ENCODE measurements at places on chromosomes 11 and 22.

DNA sequence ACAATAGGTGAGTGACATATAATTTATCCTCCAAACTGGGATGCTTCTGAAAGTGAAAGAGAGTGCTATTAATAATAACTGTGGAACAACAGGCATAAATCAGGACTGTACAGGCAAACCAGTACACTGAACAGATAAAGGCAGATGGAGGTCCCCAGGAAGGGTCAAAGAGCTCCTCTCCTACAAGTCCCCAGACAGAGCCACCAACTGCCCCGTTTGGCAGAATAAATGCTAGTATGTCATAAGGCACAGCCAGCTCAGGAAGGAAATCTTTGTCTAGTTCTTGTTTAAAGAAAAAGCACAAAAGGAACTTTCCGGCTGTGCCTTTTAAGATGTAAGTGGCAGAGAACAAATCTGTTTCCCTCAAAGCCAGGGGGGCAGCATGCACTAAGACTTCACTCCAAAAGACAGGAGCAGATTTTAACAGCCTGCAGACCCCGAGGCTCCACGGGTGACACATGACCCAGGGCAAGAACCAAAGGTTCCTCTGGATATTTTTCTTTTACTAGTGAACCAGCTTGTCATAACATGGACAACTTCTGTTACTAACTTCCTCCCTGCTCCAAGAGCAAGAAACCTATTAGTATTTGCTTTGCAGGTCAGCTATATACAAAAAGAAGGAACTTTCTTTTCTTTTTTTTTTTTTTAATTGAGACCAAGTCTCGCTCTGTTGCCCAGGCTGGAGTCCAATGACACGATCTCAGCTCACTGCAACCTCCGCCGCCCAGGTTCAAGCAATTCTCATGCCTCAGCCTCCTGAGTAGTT, 50.2 kb downstream of the MYH9 start:
- DNase-seq: no peak

- no peak for DNase-seq
Measured at GRCh38 chr11:133531971-133532651, at the start of gene OPCML. TSS of gene OPCML (minus strand) at chr11:133532501.

GRCh38 chr11:48001438-48002021, 21.2 kb downstream of the PTPRJ start:
- DNase-seq: peak; percentile 93

GRCh38 chr11:6468712-6469495, 4.8 kb downstream of the TRIM3 start:
- DNase-seq: no peak

DNA sequence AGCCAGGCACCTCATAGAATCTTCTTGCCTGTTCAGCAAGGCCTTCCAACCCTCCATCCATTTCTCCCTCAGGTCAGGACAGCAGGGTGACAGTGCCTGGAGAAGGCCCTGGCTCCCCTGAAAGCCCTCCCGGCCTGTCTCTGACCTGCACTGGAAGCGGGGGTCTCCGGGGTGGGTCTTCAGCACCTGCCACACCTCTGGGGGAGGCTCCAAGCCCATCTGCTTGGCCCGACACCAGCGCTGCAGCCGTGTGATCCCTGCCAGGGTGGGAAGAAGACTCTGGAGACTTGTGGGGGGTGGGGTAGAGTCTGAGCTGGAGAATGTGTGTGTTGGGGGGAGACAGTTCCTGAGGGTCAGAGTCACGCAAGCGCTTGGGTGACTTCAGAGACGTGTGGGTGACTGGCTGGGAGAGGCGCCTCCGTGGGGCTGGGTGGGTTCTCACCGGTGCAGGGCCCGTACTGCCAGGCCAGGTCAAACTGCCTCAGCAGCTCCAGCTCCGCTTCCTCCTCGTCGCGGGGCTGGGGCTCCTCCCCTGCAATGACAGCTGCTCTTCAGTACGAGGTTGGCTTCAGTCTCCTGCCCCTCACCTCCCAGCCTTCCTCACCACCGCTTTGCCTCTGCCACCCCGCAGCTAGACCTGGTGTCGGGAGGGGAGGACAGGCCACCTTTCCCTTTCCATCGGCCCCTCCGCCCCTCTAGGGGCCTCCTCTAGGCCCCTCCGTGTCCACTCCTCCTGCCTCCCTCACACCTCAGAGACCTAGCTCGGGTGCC, 615 bp downstream of the POLD4 start:
- DNase-seq: peak; percentile 22

DNA sequence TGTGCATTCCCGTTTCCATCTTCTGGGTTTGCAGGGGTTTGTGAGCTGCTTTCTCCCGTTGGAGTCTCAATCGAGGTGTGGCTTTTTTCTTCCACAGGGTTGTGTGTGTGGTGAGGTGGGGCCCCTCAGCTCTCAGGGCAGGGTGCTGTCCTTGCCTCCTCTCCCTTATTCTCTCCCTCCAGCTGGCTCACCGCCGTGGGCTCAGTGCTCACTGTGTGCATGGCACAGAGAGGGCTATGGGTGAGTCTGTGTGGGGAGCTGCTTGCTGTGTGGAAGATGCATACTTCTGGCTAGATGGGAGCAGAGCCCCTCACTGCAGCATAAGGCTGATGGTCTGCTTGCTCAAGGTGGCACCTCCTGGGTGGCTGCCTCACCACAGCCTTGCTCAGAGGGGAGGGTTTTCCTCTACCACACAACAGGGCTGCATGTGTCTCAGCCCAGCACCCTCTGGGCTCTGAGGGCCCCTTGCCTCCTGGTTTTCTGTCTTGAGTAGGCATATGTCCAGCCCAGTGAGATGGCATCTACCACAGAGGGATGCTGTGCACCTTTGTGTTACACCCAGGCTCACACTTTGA, 203.1 kb upstream of the B3GAT1 start:
- no peak for DNase-seq

- DNase-seq: no peak
Measured at GRCh38 chr11:853682-854448, 11.2 kb downstream of the TSPAN4 start.

GRCh38 chr22:22099194-22099486, 116.6 kb upstream of the TOP3B start:
- no peak for DNase-seq

- DNase-seq: no peak
Measured at GRCh38 chr11:82003671-82004515, 729.8 kb downstream of the FAM181B start.

- DNase-seq: peak; percentile 87
Measured at GRCh38 chr11:12802418-12803085, 128.3 kb downstream of the TEAD1 start.

DNA sequence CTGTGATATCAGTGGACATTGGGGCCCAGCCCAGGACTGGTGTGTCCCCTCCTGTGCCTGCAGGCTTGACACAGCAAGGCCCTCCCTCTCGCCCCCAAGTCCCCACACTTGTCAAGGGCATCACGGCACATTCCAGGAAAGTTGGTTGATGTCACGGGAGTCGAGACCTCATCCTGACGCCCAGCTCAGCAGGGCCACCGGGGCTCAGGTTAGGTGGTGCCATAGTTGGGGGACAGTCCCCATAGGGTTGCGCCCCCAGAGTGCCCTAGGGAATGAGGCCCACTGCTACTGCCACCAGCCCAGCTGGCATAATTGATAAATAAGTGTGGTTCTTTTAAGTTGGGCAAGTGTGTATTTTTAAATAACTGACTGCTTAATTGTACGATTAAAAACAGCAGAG, 28.3 kb upstream of the GRAMD4 start:
- DNase-seq: no peak

DNA sequence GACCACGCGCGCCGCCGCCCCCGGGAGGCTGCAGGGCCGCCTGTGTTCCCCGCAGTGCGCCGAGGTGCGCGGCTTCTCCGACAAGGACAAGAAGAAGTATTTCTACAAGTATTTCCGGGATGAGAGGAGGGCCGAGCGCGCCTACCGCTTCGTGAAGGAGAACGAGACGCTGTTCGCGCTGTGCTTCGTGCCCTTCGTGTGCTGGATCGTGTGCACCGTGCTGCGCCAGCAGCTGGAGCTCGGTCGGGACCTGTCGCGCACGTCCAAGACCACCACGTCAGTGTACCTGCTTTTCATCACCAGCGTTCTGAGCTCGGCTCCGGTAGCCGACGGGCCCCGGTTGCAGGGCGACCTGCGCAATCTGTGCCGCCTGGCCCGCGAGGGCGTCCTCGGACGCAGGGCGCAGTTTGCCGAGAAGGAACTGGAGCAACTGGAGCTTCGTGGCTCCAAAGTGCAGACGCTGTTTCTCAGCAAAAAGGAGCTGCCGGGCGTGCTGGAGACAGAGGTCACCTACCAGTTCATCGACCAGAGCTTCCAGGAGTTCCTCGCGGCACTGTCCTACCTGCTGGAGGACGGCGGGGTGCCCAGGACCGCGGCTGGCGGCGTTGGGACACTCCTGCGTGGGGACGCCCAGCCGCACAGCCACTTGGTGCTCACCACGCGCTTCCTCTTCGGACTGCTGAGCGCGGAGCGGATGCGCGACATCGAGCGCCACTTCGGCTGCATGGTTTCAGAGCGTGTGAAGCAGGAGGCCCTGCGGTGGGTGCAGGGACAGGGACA, 2.7 kb downstream of the NLRP6 start:
- DNase-seq: no peak

GRCh38 chr11:97890466-97890865, 1130.3 kb upstream of the CNTN5 start:
- no peak for DNase-seq

DNA sequence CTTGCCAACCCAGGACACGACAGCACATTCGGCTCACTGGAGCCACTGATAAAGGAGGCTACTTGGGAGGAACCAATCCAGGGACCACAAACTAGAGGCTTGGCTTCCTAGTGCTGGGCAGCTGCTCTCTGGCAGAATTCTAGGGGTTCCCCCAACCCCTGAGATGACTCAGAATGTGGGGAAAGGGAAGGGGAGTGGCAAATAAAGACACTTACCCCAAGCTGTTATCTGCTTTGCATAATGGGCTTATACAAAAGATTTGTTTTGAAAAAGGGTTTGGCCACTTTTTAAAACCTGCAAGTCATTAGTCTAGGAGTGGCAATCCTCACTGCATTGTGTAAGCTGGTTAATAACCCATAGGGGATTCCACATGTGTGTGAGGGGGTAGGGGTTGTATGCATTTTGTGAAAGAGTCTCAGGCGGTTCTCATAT, 64.1 kb upstream of the LMO1 start:
- no peak for DNase-seq

- DNase-seq: no peak
Measured at GRCh38 chr22:44891293-44891747, 118.5 kb downstream of the PHF21B start.

DNA sequence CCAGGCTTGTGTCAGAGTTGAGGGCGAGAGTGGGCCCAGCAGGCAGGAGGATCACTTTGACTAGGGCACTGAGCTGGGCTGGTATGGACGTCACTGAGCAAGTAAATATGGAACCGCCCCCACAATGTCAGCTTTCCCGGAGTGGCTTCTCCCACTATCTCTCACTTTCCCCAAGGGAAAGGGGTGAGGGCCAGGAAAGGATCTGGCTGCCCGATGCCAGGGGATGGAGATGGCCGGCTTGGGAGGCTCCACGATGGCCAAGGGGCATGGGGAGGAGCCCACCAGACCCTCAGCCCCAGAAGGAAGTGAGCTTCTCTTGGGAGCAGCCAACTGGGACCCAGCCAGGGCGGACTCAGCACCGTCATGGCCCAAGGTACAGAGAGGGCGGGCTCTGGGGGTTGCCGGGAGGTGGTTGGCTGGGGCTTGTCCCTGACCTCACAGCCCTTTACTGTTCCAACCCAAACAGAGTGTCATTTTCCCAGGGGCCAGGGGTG, 8.7 kb downstream of the PRDM11 start:
- no peak for DNase-seq

- no peak for DNase-seq
Measured at GRCh38 chr11:34049028-34049427, 2.5 kb upstream of the CAPRIN1 start.

DNA sequence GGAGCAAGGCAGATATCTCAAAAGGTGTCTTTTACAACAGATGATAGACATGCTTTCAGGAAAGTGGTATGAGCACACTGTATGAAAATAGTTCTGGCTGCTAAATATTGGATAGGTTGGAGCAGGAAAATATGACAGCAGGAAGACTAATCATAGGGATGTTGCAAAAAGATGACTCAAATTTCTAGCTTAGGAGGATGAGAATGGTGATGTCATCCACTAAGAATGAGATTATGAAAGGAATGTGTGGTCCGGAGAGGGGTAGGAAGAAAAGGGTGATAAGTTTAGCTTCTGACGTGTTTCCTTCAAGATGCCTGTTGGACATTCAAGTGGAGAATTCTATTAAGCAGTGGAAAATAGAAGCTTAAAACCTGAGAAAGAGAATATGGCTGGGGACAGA, 46.4 kb downstream of the RCN1 start:
- no peak for DNase-seq

- DNase-seq: no peak
Measured at GRCh38 chr11:102592131-102592530, 33.0 kb downstream of the MMP20 start.

DNA sequence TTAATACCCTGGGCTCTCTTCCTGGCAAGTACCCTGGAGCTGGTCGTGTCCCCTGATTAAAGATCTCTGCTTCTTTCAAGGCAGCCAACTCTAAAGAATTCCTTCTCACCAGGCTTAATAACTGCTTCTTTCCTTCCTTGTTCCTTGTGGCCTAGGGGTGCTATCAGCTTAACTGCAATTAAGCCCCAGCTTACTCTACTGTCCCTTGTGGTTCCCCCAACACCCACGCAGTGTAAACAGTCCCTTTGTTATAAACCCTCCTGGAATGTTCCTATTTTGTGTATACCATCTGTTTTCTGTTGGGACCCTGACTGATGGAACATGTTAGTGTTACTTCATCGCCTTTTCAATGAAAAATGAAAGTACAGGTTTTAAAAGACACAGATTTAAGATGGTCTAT, 126.4 kb upstream of the KIRREL3 start:
- no peak for DNase-seq

- DNase-seq: no peak
Measured at GRCh38 chr11:8102296-8102915, 21.4 kb downstream of the TUB start.

- no peak for DNase-seq
Measured at GRCh38 chr11:62965574-62965973, 19.2 kb downstream of the SLC22A6 start.

- no peak for DNase-seq
Measured at GRCh38 chr11:64266339-64266738, 15.0 kb downstream of the PLCB3 start.

All from LNCaP clone FGC (cell line).